Astrocyte (in vitro differentiated cells and primary cell): ENCODE measurements at places on chromosomes 12 and 14. TPM values are rescaled to one million over a fixed set of nuclear protein-coding genes. Genes with fewer than 3 reads are reported as not detected.
A peak's percentile ranks its signal among the peaks of the same experiment; 100 is the strongest.

- H3K36me3 ChIP-seq = no peaks in the 10 kb centered on the region
- H3K27ac ChIP-seq = no peak overlapping the region
- H3K4me3 ChIP-seq = no peak overlapping the region
- no peak for DNase-seq
Observed at GRCh38 chr14:74459976-74460375, 33.1 kb downstream of the NPC2 start.

Gene HCFC2
- 10.3 and 10.7 TPM in 2 replicates for total RNA-seq

DNA sequence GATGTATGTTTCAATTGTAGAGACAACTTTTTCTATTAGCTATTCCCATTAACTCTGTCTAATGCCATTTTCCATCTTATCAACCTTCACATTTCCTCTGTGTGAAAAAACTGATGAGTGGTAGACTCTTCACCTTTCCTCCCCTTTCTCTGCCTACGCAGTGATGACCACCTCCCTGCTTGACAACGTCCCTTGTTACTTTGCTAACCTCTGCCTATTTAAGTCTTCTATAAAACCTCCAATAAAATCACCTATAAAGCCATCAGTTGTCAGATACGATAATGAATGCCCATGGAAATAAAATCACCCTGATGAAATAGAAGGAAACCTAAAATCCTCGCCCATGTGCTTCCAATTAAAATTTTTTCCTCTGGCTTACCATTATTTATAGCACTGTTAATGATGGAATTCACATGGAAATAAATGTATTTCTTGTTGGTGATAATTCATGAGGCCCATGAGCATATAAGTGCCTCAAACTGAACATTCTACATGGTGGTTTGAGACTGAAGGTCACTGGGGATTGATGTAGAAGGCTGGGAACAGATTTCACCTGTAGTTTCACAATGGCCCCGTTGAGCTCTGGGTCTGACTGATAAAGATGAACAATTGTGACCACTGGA lies 1454.0 kb upstream of the SEL1L start:
- H3K4me3 ChIP-seq = no peak overlapping the region
- DNase-seq = no peak
- no peak overlapping the region for H3K27ac ChIP-seq
- no peaks in the 10 kb centered on the region for H3K36me3 ChIP-seq
- no peaks in the 10 kb centered on the region for H3K4me1 ChIP-seq
- H3K27me3 ChIP-seq = no peaks in the 10 kb centered on the region

- no peaks in the 10 kb centered on the region for H3K36me3 ChIP-seq
- H3K4me1 ChIP-seq = no peaks in the 10 kb centered on the region
- no peak overlapping the region for H3K4me3 ChIP-seq
- H3K27me3 ChIP-seq = no peaks in the 10 kb centered on the region
Observed at GRCh38 chr12:40634517-40635131, 57.6 kb upstream of the CNTN1 start.

DNA sequence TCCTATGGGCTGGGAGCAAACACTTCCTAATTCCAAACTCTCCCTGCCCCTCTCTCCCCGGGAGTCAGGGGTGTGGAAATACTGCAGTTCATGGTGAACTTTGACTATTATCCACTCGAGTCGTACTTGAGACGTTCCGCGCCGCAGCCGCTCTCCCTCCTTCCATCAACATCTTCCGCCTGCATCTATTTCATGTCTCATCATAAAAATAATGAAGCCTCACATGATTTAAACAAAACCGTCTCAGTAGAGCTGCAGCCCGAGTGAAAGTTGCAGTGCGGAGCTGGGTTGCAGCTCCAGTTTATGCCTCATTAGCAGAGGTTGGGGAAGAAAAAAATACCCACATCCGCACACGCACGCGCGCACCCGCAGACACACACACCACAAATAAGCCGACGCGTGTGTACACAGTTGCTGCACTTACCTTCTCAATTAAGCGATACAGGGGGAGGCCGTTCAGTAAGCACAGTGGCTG lies 283 bp downstream of the LMO3 start:
- no peak overlapping the region for H3K27ac ChIP-seq
- peak; percentile 24 for DNase-seq
- H3K4me1 ChIP-seq = peaks cover 5% of the 10 kb centered on the region
- no peaks in the 10 kb centered on the region for H3K36me3 ChIP-seq

DNA sequence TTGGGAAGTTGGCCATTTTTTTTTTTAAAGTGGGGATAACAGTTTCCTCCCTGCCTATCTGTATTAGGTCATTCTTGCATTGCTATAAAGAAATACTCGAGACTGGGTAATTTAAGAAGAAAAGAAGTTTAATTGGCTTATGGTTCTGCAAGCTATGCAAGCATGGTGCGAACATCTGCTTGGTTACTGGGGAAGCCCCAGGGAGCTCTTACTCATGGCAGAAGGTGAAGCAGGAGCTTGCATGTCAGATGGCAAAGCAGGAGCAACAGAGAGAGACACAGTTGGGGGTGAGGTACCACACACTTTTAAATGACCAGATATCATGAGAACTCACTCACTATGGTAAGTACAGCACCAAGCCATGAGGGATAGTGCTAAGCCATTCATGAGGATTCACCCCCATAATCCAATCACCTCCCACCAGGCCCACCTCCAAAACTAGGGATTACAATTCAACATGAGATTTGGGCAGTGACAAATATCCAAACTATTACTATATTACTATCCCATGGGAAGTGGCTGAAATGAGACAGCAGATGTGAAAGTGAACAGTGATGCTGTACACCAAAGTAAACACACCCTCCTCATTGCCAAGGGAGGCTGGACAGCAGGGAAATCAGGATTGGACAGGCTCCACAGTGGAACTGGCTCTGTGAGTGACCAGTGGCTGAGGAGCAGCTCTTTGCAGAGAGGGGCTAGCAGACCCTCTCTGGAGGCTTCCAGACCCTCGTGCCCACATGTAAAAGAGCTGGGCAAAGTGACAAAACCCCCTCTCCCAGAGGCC lies 40.5 kb downstream of the CRACR2A start:
- DNase-seq = no peak
- H3K27ac ChIP-seq = no peak overlapping the region
- H3K36me3 ChIP-seq = no peaks in the 10 kb centered on the region
- no peaks in the 10 kb centered on the region for H3K27me3 ChIP-seq

- no peaks in the 10 kb centered on the region for H3K27me3 ChIP-seq
- no peak overlapping the region for H3K4me3 ChIP-seq
- no peaks in the 10 kb centered on the region for H3K4me1 ChIP-seq
- no peak overlapping the region for H3K27ac ChIP-seq
Observed at GRCh38 chr12:18158774-18159557, 69.0 kb upstream of the RERGL start.

DNA sequence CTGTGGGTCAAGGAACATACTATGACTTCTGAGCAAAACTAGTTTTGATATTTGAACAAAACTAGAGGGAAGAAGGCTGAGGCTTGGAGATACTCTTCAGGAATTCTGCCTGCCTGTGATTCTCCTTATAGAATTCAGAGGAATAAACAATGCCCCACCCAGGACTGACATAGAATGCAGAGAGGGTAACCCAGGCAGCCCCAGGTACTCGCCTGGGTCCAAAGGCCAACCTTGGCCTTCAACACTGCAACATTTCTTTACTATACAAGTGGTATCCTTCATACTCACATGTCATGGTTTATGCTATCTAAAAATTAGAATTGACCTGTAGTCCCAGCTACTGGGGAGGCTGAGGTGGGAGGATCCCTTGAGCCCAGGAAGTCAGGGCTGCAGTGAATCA lies 217.0 kb upstream of the FOXN3 start:
- H3K4me3 ChIP-seq = no peak overlapping the region
- H3K27ac ChIP-seq = no peak overlapping the region
- no peaks in the 10 kb centered on the region for H3K27me3 ChIP-seq
- H3K4me1 ChIP-seq = peaks cover 20% of the 10 kb centered on the region
- DNase-seq = no peak

DNA sequence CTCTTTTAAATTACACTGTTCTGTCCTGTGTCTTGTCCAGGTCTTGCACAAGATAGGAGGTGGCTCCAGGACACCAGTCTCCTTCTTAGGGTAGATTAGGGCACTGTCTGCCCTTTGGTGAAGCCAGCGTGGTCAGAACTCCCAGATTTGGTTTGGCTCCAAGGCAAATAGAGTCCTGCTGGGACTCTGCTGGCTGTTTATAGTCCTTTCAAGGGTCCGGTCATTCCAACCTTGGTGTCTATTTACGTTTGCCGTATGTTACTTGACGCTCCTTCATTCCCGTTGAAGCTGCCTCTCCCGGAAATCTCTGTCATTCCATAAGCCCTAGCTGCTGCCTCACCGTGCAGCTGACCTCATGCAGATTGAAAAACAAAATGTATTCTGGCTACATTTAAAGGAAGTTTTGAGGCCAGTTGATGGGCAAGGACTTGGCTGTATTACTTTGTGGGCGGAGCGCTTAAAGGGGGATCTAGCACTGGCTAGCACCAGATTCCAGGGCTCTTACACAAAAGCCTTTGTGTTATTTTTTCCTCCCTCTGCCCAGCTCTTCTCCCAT lies 180.6 kb downstream of the AKAP6 start:
- no peaks in the 10 kb centered on the region for H3K27me3 ChIP-seq
- H3K4me1 ChIP-seq = peaks cover 18% of the 10 kb centered on the region
- DNase-seq = peak; percentile 99
- no peak overlapping the region for H3K4me3 ChIP-seq
- H3K27ac ChIP-seq = peak overlapping the region; percentile 82

- H3K27me3 ChIP-seq = no peaks in the 10 kb centered on the region
- no peak overlapping the region for H3K27ac ChIP-seq
- no peaks in the 10 kb centered on the region for H3K36me3 ChIP-seq
- no peak overlapping the region for H3K4me3 ChIP-seq
- no peak for DNase-seq
Observed at GRCh38 chr12:93889516-93890212, 212.5 kb downstream of the CRADD start.

DNA sequence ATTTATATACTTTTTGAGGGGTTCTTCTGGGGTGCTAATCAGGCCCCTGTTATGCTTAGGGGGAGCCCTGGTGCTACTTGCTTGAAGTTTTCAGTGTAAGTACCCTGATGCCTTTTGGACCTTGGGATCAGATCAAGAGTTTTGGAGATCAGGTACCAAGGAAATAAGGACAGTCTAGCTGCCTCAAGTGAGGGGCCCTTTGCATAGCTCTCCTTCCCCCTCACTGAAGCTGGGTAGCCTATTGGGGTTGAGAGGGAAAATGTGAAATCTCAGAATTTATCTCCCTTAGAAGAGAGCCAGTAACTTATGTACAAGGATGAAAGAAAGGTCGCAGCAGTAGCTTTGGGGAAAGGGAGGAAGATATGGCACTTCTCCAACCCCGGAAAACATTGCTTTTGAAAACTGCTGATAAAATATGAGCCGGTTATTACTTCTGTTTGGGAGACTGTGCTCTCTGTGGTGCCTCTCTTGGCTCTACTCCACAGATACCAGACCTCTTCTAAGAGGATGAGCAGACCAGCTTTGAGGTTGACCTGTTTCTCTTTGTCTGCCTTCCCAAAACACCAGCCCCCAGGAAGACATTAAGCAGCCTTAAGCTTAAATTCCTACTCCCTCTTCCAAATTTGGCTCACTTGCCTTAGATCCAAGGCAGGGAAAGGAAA lies 8.8 kb upstream of the AMHR2 start:
- no peaks in the 10 kb centered on the region for H3K27me3 ChIP-seq
- H3K27ac ChIP-seq = no peak overlapping the region
- H3K4me1 ChIP-seq = peaks cover 4% of the 10 kb centered on the region
- peaks cover 9% of the 10 kb centered on the region for H3K36me3 ChIP-seq

- no peaks in the 10 kb centered on the region for H3K27me3 ChIP-seq
- H3K36me3 ChIP-seq = no peaks in the 10 kb centered on the region
- no peaks in the 10 kb centered on the region for H3K4me1 ChIP-seq
- DNase-seq = no peak
- no peak overlapping the region for H3K27ac ChIP-seq
- H3K4me3 ChIP-seq = no peak overlapping the region
Observed at GRCh38 chr12:60349232-60349978, 753.6 kb downstream of the SLC16A7 start.

Gene KRT7
- 97.6 and 149 TPM in 2 replicates for total RNA-seq

Gene GALNT8
- 6.4 and 6.8 TPM in 2 replicates for total RNA-seq

DNA sequence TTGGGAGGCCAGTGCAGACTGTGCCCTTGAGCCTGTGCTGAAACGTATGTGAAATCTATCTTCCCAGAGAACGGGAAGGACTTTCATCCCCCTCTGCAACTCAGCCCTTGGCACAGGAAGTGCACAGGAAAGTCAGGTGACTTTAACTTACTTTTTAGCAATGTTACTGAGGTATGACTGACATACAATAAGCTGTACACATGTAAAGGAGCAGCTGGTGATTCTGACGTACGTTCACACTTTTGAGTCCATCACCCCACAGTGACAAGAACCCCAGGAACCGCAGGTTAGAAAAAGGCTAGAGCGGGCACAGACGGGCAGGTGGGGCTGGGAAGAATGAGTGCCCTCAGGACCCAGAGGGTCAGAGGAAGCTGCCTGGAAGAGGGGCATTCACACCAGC lies 48.0 kb downstream of the ARL6IP4 start:
- H3K27me3 ChIP-seq = no peaks in the 10 kb centered on the region
- no peak overlapping the region for H3K27ac ChIP-seq

DNA sequence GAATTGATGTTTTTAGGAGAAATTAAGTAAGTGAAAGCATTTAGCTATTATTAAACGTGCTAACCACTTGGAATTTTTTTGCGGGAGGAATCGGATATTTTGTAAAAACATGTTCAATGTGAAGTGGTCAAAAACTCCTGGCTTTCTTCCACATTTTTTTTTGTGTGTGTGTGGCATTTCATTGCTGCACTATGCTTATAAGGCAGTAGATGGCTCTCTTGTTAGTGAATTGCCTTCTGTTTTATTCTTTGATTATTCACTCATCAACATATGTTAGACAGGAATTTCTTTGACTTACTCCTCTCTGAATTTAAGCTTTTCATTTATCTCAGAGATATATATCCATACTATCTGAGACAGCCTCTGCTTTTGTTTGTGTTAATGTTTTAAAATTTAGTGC lies 71.3 kb downstream of the DERA start:
- H3K27me3 ChIP-seq = no peaks in the 10 kb centered on the region
- DNase-seq = peak; percentile 56
- H3K36me3 ChIP-seq = no peaks in the 10 kb centered on the region
- peaks cover 29% of the 10 kb centered on the region for H3K4me1 ChIP-seq

Gene C14orf39
- total RNA-seq = 1.6 and 2.1 TPM in 2 replicates

Gene RERGL
- not detected in 2 replicates for total RNA-seq

- no peak overlapping the region for H3K4me3 ChIP-seq
- no peak for DNase-seq
- no peak overlapping the region for H3K27ac ChIP-seq
- no peaks in the 10 kb centered on the region for H3K36me3 ChIP-seq
Observed at GRCh38 chr12:87047691-87048090, 791.5 kb upstream of the MGAT4C start.

Gene KMT2D
- total RNA-seq = 81.7 and 86.9 TPM in 2 replicates
